Right atrium auricular region (tissue), 2 donors: ENCODE measurements at places on chromosomes 5 and 9. TPM values are rescaled to one million over a fixed set of nuclear protein-coding genes. Genes with fewer than 3 reads are reported as not detected.

GRCh38 chr5:90418214-90418613 lies 8.7 kb upstream of the CETN3 start:
- DNase-seq, result no peak
- no peaks in the 10 kb centered on the region for H3K36me3 ChIP-seq
- H3K27me3 ChIP-seq, result no peaks in the 10 kb centered on the region
- no peaks in the 10 kb centered on the region for H3K4me1 ChIP-seq

- no peak overlapping the region for H3K4me3 ChIP-seq
- H3K36me3 ChIP-seq, result no peaks in the 10 kb centered on the region
- H3K27me3 ChIP-seq, result no peaks in the 10 kb centered on the region
- H3K27ac ChIP-seq, result no peak overlapping the region
Observed at GRCh38 chr5:91011029-91011428, 372.1 kb downstream of the ARRDC3 start.

DNA sequence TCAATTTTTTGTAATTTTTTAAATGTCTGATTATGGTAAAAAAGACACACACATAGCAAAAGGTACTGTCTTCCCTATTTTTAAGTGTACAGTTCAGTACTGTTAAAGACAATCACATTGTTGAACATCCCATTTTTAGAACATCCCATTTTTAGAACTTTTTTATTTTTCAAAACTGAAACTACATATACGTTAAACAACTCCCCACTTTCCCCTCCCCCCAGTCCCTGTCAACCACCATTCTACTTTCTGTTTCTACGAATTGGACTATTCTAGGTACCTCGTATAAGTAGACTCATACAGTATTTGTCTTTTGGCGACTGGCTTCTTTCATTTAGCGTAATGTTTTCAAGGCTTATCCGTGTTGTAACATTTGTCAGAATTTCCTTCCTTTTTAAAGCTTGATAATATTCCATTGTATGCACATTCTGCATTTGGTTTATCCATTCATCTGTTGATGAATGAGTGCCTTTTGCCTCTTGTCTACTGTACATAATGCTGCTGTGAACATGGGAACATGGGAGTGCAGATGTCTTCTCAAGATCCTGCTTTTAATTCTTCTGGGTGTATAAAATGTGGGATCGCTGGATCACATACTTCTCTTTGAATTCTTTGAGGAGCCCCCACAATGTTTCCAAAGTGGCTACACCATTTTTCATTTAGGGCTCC lies 154.0 kb downstream of the PIK3R1 start:
- no peak overlapping the region for H3K27ac ChIP-seq
- H3K4me1 ChIP-seq, result no peaks in the 10 kb centered on the region
- H3K27me3 ChIP-seq, result no peaks in the 10 kb centered on the region

GRCh38 chr9:35448496-35448895 lies 41.4 kb upstream of the RUSC2 start:
- H3K4me3 ChIP-seq, result no peak overlapping the region
- no peaks in the 10 kb centered on the region for H3K27me3 ChIP-seq
- DNase-seq, result no peak
- no peak overlapping the region for H3K27ac ChIP-seq

The PSD2 gene
- 0.12 TPM for total RNA-seq

The SNX24 gene
- 13.2 TPM for total RNA-seq

The GFI1B gene
- 0.35 TPM for total RNA-seq

The BASP1 gene
- 18.4 TPM for total RNA-seq

The CARTPT gene
- total RNA-seq, result not detected

The RFESD gene
- 1.9 TPM for total RNA-seq
